Small intestine (tissue), 16 donors: ENCODE measurements at places on chromosomes 1 and 21.

GRCh38 chr1:110233861-110234260 is 23.7 kb downstream of the KCNC4 start:
- DNase-seq, result no peak

DNA sequence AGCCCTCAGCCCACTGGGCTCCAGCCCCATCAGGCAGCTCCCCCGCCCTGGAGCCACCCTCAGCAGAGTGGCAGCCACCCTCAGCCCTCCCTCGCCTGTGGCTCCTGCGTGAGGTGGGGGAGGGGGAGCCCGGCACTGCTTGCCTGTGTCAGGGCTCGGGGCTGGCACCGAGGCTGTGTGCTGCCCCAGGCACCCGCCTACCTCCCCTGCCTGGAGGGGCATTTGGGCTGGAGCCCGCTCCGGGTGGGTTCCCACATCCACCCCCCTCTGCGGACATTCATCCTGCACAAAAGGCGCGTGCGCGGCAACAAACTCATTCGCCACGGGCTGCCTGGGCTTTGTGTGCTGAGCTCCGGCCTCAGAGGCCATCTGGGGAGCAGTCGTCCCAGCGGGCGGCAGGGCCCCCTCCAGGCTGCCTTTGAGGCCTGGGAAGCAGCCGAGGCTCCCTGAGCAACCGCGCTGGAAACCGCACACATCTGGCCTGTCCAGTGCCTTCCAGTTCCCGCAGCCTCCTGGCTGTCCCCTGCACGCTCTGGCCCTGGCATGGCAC is 12.6 kb upstream of the TNFRSF14 start:
- DNase-seq, result no peak

- DNase-seq, result no peak
These were observed 222.8 kb downstream of the TPR start for GRCh38 chr1:186152227-186152619.

DNA sequence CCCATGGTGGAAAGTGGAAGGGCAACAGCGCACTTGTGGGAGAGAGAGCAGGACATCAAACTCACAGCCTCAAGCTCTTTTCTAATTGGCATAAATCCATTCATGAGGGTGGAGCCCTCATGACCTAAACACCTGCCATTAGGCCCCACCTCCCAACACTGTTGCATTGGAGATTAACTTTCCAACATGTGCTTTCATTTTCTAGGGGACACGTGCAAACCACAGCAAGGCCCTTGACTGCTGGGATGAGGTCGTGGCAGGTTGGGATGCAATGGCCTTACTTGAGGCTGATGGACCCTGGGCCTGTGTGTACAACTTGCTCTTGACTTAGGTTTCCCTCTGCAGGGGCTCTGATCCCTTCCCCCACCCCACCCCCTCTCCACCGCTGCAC is 35.9 kb upstream of the NEK2 start:
- DNase-seq, result no peak

- DNase-seq, result no peak
These were observed 267.9 kb downstream of the PTPRU start for GRCh38 chr1:29504196-29504595.
